ENCODE measurements at places on chromosomes 2 and 18.

- no peak for DNase-seq
These were observed 140.8 kb upstream of the ZEB2 start for GRCh38 chr2:144660518-144661316.

GRCh38 chr2:136527560-136527959 lies 237.8 kb upstream of the THSD7B start:
- no peak for DNase-seq

GRCh38 chr2:53519918-53520841 lies 247.4 kb upstream of the CHAC2 start:
- no peak for DNase-seq

DNA sequence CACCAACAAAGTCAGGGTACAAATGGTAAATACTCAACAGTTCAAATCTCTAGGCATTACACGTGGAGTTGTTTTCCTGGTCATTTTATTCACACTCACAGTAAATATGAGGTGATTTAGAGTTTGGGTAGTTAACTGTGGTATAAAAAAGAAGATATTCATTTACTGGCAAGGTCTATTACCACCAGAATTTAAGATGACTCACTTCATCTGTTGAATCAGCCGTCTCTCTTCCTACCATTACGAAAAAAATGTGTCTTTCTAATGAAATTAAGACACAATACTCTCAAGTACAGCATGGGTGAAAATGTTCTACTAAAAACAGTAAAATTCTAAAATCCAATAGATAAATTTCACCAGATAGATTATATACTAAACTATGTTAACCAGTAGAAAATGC lies 21.0 kb upstream of the GPR75 start:
- no peak for DNase-seq

DNA sequence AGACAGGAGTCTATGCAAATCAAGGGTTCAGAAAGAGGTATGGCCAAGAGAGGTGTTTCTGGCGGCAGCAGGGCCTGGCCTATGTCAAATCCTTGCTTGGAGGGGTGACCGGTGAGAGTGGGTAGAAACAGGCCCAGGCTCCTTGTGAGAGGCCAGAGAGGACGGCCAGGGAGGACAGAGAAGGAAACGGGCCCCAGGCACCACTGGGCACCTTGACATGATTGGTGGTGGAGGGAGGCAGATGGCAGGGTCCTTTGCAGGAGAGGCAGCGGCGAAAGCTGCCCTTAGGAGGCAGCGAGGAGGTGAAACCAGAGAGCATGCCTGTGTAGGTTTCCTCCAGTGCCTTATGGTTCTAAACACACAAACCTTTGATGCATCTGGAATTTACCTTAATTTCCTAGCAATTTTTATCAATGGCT lies 6.2 kb downstream of the RAMP1 start:
- peak; percentile 41 for DNase-seq

DNA sequence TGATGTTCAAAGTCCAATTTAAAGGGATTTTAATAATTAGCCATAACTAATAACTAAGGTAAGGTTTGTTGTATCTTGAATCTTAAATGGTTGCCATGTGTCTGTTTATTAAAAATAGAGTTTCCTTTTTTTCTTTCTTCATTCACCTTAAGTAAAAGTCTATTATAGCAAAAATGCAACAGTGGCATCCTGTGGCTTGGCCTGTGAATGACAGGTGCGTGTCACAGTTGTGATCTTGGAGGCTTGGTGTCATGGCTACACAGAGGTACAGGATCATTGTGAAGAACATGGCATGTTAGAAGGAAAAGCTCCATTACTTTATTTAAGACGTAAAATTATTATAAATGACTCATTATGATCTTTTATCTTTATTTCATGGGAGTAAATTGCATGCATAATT lies 246.1 kb downstream of the BCL2 start:
- DNase-seq: no peak

- DNase-seq: no peak
These were observed 7.5 kb downstream of the CCDC93 start for GRCh38 chr2:118006326-118006725.

GRCh38 chr18:2983296-2983695 lies 29.6 kb downstream of the LPIN2 start:
- DNase-seq: no peak

DNA sequence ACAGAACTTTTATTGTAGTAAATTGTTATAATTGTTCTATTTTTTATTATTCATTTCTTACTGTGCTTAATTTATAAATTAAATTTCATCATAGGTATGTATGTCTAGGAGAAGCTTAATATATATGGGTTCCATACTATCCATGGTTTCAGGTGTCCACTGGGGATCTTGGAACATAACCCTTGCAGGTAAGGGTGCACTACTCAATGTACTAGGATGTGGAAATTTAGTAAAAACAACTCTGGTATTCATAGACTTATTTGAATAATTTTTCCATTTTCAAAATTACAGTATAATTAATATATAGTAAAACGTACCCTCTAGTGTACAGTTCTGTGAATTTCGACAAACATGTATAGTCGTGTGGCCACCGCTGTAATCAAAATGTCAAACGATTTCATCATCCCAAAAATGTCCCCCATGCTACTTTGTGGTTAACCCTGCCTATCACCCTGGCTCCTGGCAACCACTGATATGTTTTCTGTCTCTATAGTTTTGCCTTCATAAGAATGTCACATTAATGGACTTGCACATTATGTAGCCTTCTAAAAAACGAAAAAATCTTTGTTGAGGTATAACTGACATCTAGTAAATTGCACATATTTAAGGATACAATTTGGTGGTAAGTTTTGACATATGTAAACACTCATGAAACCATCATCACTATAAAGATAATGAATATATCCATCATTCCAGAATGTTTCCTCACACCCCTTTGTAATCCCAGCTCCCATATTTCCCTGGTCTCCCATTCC lies 45.7 kb downstream of the ARL5A start:
- DNase-seq: no peak

DNA sequence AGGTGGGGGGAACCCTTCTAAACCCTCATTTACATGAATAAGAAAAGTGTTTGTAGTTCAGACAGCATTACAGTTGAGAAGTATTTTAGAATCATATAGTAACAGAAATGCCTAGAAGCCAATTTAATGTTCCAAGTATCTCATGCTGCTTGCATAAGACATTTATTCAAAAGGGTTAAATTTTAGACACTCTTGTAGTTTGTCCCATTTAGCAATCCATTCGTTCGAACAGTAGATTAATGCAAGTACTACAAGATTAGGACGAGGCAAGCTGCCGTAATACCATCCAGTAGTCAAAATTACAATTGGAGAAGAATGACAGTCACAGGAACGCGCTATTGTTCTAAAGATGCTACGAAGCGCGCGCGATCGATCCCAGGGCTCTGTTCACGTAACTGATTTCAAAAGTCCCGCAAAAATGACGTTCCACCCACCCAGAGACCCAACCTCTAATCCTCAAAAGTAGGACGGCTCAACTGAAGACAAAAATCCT lies 1.2 kb downstream of the TMEM237 start:
- no peak for DNase-seq

DNA sequence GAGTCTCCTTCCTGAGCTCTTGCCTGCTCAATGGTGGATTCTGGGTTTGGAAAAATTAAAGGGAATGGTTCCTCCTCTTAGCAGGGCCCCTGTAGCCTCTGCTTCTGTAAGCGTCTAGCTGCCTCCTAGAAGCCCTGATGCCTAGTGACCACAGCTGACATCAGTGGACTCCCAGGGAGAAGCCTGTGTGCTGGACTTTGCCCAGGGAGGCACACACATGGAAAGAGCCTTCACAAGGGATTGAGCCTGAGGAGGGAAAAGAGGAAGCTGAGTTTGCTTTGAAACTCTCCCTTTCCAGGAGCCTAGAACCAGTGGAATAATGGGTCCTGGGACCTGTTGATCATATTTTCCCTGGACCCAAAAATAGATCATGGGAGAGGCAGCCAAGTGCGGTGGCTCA lies 1.4 kb upstream of the CFAP65 start:
- no peak for DNase-seq

DNA sequence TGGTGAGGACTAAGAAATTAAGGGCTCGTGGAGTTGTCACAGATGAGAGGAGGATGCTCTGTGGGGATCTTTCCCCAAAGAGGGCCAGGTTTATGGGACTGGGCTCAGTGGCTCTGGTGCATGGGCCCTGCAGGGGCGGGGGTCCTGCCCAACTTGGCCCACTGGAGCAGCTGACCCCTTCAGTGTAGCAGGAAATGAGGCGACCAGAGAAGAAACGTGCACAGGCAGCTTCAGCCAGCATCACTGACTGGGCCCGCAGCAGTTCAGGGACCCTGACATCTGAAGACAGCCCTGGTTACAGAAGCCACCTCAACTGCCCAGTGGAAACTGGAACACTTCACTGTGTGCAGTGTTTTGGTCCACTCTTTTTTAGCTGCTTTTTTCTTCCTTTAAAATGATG lies 72.8 kb downstream of the EMILIN2 start:
- no peak for DNase-seq

- DNase-seq: peak; percentile 45
These were observed 67.5 kb downstream of the TANC1 start for GRCh38 chr2:159035790-159036411.

- DNase-seq: no peak
These were observed 104.7 kb downstream of the TNS1 start for GRCh38 chr2:217897816-217898806.

DNA sequence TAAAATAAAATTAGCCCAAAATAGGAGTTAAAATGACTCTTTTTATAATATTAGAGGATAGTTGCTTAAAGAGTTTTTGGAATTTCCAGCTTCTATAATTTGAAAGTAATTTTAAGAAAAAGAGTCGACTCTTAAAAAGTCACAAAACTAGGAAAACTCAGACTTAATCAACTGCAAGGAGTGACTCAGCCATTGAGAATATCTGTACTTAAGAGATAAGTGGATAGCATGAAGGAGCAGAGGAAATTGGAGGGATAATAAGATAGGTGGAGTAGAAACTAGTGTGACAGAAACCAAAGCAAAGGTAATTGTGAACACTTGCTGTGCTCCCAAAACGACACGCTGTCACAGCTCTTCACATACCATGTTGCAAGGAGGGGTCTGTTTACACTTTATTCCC lies 8.4 kb downstream of the RSAD2 start:
- DNase-seq: no peak

DNA sequence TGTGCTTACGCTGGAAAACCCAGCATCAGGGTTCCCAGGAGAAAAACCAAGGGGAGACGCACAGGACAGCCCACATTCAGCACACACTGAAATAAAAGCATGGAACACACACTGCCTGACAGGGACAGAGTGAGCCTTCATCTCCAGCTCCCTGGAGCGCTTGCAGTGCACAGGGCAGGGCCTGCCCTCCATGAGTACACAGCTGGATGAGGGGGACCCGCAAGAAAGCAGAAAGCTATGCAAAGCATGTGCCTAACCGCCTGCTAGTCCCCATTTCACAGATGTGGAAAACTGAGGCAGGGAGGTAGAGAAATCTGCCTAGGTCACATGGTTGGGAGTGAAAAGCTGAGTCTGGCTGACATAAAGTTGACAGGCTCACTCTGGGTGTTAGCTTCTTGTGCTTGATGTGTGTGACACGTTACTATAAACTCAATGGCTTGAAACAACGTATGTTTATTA lies 187.1 kb downstream of the HDAC4 start:
- no peak for DNase-seq

DNA sequence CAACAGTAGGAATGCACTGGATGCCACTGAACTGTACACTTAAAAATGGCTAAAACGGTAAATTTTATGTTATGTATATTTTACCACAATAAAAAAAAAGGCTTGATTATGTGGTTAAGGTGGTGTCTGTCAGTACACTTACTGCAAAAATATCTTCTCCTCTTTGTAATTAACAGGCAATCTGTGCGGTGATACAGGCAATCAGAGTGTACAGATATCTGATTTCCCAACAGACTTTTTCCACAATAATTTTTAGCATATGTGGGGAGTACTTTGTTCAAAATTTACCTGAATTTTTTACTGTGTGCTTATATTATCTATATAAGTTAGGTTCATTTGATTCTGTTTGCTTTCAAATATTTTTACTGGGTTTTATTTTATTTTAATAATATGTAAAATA lies 175.0 kb upstream of the PGAP1 start:
- no peak for DNase-seq

DNA sequence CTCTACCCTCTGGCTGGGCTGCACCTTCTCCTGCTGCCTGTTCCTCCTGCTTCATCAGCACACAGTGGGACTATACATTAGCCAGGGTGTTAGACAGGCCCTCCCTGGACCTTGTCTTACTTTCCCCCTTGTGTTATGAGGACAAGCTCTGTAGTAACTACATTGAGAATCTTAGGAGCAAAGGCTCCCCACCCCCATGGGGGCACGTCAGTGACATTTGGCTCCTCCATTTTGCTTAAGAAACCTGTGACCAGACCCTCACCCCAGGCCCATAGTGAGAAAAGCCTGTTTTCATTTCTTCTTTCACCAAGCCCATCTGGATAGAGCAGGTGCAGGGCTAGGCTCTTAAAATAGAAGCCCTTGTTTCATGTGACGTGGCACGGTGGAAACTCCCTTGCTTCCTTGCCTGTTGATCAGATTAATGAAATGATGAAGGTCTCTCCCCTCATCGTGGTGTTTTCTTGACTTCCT lies 146.7 kb downstream of the RPIA start:
- no peak for DNase-seq

GRCh38 chr2:198517976-198518375 lies 713.6 kb downstream of the PLCL1 start:
- no peak for DNase-seq

DNA sequence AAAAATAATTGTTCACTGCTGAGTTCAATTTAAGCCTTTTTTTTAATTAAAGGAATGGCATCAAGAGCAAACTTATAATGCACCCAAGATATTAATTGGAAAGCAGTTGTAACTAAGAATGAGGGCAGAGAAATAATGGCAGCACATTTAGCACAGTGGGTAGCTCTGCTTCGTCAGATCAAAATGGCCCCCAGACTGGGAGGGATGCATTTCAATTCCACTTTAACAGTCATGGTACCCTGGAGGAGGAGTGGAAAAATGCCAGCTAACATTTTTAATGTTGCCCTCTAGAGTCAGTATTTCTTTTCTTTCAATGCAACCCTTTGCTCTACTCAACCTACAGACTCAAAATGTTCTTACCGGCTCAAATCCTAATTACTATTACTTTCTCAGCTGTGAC lies 504.8 kb upstream of the SETBP1 start:
- no peak for DNase-seq

DNA sequence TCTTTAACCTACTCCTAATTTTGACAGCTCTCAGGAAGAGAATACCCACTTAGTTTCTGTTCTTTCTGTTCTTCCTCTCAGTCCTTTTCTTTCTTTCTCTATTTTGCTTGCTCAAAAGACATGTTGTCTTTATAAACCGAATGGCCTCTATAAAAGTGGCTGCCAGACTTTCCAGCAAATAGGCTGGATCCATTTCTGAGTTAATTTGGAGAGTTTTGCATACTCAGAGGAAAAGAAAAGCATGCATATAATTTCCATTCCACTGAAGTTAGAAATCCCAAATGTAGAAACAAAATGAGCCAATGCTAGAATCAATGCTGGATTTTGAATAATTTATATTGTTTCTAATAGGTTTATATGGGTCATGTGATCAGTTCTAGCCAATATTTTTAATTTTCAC lies 65.9 kb downstream of the FAM124B start:
- no peak for DNase-seq

Measured in 8988T (cell line).